NCI-H1694 treated with DMSO at 0.1 percent for 48 hours (cell line): ENCODE measurements at places on chromosomes 12 and 14.

- DNase-seq, result no peak
Observed at GRCh38 chr14:104323551-104324175, 185.3 kb downstream of the KIF26A start.

DNA sequence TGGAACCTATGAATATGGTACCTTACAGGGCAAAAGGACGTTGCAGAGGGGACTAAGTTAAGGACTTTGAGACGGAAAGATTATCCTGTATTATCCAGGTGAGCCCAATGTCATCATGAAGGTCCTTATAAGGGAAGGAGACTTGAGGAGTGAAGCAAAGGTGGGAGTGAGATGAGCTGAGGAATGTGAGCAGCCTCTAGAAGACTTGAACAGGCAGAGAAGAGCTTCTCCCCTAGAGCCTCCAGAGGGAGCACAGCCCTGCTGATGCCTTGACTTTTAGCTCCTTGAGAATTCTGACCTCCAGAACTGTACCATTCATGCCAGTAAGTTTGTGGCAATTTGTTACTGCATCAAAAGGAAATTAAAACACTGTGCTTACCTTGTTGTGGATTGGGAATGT lies 41.8 kb upstream of the DCD start:
- DNase-seq, result no peak

GRCh38 chr12:128737292-128737966 lies 86.3 kb downstream of the SLC15A4 start:
- no peak for DNase-seq

GRCh38 chr12:118432812-118433545 lies 56.6 kb downstream of the SUDS3 start:
- DNase-seq, result no peak

DNA sequence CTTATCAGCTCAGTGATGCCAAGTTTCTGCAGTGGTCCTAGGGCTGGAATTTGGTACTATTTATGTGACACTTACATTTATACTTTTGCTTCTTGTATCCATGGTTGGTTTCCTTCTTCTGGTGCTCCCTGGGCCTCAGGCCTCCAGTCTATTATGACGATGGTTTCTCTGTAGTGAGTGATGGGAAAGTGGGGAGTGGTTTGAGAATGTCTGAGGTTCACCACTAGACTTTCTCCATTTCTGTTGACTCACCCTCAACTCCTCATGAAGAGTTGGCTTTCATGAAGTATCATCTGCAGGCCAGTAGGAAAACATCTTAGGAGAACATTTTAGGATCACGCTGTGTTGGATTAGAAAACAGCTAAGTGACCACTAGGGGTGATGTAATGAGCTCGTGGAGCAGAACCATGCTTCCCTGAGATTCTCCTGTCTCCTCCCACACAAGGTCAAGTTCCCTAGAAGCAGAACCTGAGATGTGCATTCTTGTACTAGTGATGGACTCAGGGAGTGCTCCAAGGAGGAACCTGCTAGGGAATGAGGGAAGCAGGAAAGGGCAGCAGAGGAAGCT lies 32.1 kb downstream of the RPH3A start:
- DNase-seq, result no peak

DNA sequence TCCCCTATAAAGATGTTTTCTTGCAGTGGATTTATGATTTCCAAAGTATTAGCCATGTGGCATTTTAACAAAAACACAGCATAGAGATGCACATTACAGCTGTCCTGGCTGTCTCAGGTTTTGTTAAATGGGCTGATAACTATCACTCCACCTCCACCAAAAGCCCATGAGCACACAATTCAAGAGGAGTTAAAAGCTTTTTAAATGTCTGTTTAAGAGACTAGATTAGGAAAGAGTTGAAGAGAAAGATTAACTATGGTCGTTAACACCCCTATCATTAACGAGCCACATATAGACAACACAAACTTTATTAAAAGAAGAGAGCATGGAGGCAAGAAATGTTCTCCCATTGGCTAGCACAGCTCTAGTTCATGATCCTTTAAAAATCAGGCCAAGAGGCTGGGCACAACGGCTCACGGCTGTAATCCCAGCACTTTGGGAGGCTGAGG lies 14.5 kb downstream of the CBX5 start:
- DNase-seq, result no peak

DNA sequence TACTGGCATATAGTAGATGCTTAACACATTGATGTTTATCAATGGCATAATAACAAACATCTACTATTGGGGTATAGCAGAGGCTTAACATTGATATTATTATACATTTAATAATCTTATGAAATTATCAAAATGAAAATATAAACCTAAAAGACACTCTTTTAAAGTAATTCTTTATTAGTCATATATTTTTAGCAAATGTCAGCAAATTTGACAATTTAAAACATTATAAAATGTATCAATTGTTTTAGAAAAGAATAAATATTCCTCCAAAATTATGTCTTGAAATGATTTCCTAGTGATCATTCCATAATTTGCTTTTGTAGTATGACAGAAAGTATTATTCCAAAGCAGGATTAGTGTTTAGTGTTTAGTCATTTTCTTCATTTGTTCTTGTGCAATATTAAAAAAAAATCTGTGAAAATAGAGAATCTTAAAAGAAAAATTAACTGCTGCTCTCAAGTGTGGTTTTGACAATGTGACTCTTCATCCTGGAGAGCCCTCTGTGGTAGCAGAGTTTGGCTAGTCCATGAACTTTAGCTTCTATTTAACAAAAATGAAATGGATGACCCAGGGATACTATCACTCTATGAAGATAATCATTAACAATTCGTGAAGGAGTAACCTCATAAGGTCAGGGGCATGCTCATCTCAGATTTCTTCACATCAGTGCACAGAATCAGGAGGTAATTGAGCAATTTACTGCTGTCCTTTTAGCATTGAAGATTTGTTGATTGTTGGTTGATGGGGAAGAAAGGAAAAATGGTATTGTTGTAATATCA lies 1018.5 kb downstream of the LRFN5 start:
- DNase-seq, result no peak

GRCh38 chr12:79848339-79848738 lies 86.6 kb downstream of the PPP1R12A start:
- DNase-seq, result no peak

GRCh38 chr12:64004641-64005040 lies 160.1 kb downstream of the SRGAP1 start:
- no peak for DNase-seq

DNA sequence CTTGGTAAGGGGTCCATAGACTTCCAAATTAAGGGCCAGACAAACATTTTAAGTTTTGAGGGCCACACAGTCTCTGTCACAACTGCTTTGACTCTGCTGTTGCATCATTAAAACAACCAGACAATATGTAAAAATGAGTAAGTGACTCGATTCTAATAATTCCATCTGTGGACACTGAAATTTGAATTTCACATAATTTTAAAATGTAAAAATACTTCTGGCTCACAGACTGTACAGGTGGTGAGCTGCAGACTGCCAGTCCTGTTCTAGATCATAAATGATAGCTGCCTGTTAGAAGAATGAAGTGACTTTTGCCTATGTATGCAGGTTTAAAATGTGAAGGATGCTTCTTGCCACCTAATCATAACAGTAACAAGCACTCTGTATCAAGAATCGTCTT lies 15.7 kb downstream of the NUDT4 start:
- no peak for DNase-seq

- DNase-seq, result no peak
Observed at GRCh38 chr14:103836976-103837725, 10.2 kb downstream of the PPP1R13B start.

- DNase-seq, result no peak
Observed at GRCh38 chr14:100858838-100859220, 32.9 kb downstream of the MEG3 start.

DNA sequence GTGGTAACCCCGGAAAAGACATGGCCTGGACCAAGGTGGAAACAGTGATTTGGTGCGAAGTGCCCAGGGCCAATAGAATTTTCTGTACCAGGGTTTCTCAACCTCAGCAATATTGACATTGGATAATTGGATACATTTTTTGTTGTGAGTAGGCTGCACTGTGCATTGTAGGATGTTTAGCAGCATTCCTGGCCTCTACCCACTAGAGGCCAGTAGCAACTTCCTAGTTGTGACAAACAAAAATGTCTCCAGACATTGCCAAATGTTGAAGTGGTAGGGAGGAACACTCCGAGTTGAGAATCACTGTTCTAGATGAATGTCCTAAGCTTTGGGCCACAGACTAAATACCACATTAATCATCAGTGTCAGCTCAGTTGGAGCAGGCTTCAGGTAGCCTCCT lies 6.2 kb upstream of the CGRRF1 start:
- no peak for DNase-seq

GRCh38 chr12:81203671-81204204 lies 125.9 kb downstream of the ACSS3 start:
- no peak for DNase-seq

DNA sequence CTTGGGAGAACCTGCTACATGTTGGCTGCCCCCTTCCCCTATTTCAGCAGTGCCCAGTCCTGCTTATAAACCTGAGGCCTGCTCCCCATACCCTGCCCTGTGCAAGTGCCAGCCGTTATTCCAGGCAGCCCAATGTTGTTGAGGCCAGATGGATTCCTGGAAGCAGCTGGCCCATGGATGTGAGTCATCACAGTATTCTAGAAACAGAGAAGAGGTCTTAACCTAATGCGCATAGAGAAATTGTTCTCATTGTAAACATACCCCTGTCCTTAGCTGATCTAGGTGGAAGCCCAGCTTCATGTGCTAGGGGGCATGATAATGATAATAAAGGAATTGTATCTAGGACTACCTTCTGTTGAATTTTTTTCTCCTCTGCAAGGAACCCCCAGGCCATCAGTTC lies 69.7 kb downstream of the TSPAN11 start:
- DNase-seq, result peak; percentile 62

DNA sequence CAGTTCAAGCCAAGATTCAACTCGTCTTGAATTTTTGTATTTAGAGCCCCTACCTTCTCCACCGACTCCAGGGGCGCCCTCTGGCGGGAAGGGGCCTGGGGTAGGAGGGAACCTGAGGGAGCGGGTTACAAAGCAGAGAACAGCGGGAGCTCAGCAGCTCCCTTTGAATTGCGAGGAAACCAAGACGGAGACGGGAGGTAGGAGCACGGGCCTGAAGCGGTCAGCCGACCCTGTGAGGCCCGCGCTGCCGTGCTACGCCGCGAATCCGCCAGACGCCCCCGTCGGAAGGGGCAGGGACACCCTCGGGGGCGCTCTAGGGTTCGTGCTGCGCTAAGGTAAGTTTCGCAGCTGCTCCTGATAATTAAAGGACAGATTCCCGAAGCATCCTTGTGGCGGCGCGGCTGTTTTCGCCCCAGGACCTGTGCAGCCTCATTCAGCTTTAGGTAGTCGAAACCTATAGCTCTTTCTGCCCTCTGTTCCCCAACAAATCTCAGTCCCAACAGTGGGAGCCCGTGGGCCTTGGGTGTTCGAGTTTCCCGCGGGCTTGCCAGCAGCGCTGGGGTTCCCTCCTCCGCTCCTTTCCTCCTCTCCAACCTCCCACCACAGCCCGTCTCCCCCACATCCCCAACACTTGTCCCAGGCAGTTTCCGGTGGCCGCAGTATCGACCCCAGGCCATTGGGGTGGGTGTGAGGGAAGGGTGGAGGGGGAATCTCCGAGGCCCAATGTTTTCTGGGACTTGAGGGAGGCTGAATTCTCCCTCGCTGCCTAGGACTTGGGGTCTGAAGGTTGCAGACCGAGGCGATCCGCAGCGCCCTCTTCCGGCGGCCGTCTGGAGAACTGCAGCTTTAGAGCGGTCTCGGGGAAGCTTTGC lies 5.1 kb upstream of the NKX2-1 start:
- DNase-seq, result peak; percentile 78

GRCh38 chr12:63164911-63165310 lies 13.9 kb upstream of the AVPR1A start:
- no peak for DNase-seq

DNA sequence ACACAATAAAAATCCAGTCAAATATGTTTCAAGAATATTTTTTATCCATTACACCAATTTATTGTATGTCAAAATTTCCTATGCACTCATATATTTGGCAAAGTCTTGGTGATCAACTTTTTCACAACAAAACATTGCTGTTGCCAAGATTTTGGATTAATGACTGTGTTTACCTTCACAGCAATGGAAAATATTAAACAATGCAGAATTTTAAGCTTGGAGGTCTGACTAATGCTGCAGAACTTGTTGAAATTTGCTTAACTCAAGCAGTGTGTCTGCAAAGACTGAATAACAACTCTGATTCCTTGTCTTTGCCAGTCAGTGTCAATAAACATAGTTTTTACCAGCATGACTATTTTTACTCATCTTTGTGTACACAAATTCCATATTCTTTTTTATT lies 336.4 kb downstream of the CCER1 start:
- no peak for DNase-seq

GRCh38 chr12:122123761-122124145 lies 45.2 kb downstream of the MLXIP start:
- DNase-seq, result no peak

DNA sequence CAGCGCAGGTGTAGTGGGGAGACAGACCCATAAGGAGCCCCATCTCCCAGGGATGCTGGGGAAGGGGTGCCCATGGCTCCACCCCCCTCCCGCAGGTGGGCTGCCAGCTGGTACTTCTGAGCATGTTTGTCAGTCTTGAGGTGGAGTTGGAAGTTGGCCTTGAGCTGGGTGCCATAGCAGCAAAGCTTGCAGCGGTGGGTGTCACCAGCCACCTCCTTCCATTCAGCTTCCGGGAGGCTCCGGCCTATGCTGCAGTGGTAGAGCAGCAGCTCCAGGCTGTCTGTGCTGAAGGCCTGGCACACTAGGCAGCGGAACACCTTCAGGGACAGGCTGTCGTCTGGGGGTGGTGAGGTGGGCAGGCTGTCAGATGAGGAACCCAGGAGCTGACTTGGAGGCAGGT lies 18.9 kb downstream of the ZFHX2 start:
- no peak for DNase-seq

DNA sequence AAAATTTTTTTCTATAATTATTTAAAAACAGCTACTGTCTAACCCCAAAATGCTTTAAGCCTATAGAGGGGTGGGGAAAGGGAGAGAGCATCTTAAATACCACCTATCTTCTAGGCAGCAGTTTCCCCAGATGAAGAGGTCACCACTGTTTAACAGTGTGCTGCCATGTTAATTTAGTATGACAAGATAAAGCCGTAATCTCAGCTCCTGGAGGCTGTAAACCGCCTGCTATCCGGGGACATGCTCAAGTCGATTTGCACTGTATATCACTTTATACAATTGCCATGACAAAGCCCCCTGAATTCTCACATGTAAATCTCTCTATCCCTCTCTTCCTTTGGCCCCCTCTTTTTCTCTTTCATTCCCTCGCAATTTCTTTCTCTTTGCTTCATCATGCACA lies 68.5 kb downstream of the SOX5 start:
- DNase-seq, result no peak

- no peak for DNase-seq
Observed at GRCh38 chr14:73463411-73463810, 5.1 kb upstream of the NUMB start.

DNA sequence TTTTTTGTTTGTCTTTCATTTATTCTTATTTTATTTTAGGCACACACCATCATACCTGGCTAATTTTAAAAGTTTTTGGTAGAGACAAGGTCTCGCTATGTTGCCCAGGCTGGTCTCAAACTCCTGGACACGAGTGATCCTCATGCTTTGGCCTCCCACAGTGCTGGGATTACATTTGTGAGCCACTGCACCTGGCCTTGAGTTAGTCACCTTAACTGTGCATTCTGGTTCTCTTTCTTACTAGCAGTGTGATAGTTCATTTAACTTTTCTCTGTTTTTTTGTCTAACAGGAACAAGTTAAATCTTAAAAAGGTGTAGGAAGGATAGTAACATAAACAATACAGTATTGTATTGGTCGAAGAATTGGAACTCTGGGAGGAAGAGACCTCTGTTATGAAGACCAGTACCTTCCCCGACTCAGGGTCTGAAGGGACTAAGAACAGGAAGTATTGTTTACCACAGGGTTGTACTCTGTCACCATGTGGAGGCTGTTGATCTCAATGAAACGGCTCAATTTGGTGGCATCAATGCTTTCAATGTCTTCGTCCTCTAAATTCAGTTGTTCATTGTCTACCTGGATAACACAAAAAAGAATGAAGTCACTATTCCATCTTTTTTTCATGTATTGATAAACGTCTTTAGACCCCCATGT lies 17.7 kb downstream of the ERP27 start:
- no peak for DNase-seq
